Naive thymus-derived CD8-positive, alpha-beta T cell (primary cell): ENCODE measurements at places on chromosomes 6 and 20.

- DNase-seq, result no peak
Observed at GRCh38 chr20:29873946-29874345, 1383.5 kb upstream of the DEFB115 start.

GRCh38 chr6:43912116-43912577 lies 142.1 kb downstream of the VEGFA start:
- DNase-seq, result no peak

DNA sequence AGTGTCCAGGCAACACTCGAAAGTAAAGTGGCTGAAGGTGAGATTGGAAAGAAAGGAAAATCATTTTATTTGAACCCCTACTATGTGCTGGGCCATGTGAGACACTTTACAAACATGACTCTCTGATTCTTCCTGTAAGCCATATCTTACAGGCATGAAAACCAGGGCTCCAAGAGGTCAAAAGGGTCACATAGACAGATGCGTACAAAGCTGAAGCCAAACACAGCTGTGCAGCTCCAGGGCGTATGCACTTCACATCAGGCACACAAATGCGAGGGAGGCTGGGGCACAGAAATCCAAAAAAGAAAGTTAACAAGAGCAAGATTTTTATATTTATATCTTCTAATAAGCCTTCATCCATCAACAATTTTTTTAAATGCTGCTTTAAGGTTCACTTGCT lies 176.5 kb downstream of the PHACTR1 start:
- no peak for DNase-seq

DNA sequence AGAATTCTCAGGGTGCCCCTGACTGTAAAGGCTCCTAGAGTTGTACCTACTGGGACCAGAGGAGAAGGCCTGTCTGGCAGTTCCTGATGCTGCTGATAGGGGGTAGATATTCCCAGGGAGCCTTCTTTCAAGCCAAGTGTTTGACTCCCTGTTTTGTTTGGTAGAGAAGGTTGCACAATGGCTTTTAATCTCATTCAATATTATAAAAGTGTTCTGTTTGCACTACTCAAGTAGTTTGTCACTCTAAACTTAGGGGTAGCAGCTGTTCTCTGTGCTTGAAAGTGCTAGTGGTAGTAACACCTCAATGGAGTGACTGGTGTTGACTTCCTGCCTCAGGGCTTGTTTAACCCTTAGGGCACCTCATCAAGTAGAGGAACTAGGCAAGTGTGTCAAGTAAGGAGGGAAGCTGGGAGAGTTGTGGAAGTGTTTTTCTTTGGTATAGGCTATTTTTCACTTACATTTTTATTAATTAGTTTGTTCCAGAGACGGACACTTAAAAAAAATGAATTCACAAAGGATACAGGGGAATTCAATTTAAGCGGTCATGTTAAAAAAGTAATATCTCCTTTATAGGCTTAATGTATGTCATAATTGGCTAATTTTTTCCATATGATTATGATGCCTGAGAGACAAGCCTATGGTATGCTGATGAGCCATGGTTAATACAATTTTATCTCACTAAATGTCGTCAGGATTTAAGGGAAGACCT lies 38.1 kb downstream of the BICRAL start:
- DNase-seq, result no peak

DNA sequence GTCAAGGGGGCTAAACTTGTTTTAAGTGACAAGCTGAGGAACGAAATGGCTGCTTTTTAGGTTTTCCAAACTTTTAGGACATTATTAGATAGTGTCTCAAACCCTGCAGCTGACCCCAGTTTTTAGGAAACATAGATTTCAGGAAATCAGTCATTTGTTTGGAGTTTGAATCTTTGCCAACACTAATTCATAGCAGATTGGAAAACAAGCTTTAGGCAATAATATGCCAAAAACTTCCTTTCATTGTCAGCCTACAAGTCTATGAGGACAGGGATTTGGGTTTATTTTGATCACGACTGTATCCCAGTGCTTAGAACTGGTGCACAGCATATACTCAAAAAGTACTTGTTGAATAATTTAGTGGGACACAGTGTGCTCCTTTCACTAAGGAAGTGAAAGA lies 123.2 kb downstream of the TINAG start:
- DNase-seq, result no peak

GRCh38 chr6:75855052-75855451 lies 106.0 kb downstream of the MYO6 start:
- DNase-seq, result peak; percentile 1

GRCh38 chr6:143026696-143027449 lies 33.8 kb upstream of the AIG1 start:
- DNase-seq, result peak; percentile 24

- DNase-seq, result no peak
Observed at GRCh38 chr20:38290829-38291814, 12.8 kb upstream of the BPI start.

DNA sequence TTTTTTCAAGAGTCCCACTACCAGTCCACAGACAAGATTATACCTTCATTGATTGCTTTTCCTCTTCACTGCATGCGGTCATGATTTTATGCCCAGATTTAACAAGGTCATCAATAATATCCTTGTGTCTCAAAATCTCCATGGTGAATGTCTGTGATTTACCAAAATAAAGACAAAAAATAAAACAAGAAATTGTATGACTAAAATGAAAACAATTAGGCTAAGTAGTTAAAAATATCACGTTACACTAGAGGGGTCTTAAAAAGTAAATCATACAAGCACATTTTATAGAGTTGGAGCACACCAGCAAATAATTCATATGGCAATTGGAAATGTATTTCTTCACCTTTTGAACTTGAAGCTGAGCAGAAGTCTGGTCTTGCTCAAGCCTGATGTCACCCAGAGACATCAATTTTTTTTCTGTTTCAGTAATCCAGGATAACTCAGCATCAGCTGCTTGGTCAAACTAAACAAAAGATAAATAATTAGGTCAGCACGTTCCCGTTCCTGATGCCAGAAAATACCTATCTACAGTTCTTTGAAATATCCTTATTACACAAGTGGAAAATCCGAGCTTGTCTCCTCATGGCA lies 125.4 kb downstream of the DST start:
- no peak for DNase-seq

- no peak for DNase-seq
Observed at GRCh38 chr20:6812530-6812929, 45.0 kb downstream of the BMP2 start.

DNA sequence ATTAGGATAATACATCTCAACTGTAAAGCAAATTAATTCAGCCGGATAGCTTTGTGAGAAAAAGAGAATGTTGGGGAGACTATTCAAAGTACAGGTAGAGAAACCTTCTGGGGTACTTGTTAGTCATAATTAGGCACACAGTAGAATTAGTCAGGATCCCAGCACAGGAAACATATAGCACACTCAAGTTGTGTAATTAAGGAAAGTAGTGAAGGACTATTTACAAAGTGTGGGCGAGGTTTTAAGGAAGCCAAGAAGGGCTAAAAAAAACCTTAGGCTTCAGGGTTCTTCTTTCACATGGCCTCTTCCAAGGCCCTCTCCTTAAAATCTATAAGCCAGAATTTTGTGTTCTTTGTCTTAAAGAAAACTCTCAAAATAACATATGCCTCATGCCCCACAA lies 126.7 kb downstream of the RTN4IP1 start:
- no peak for DNase-seq

GRCh38 chr20:33842346-33842745 lies 31.2 kb downstream of the CHMP4B start:
- no peak for DNase-seq

DNA sequence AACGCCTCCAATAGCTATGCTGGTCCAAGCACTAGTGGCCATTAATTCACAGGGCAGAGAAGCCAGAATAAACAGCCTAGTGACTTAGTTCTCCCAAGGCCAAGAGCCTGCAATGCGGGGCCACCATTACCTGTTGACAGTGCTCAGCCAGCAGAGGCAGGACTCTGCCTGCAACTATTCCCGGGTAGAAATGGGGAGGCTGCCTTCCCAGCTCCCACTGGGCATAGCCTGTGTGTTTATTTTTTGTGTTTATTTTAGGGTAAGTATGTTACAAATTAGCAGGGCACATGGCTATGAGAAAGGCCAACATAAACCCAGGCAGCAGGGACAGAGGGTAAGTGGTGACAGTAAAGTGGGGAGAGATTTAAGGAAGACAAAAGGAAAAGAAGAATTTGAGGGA lies 5.0 kb downstream of the GNAS-AS1 start:
- DNase-seq, result no peak

GRCh38 chr6:126002755-126003679 lies 16.7 kb downstream of the TRMT11 start:
- no peak for DNase-seq

GRCh38 chr20:23049201-23050075 lies at the start of gene THBD:
Gene THBD (minus strand): TSS chr20:23049672. CDS start chr20:23049504, 168 bp downstream.
- DNase-seq, result no peak

- DNase-seq, result no peak
Observed at GRCh38 chr20:47059536-47059935, 164.9 kb downstream of the EYA2 start.

- no peak for DNase-seq
Observed at GRCh38 chr6:79494841-79495240, 42.4 kb downstream of the LCA5 start.

- DNase-seq, result no peak
Observed at GRCh38 chr6:164022632-164023031, 608.1 kb downstream of the QKI start.

- DNase-seq, result no peak
Observed at GRCh38 chr20:7879883-7880282, 60.4 kb downstream of the HAO1 start.

DNA sequence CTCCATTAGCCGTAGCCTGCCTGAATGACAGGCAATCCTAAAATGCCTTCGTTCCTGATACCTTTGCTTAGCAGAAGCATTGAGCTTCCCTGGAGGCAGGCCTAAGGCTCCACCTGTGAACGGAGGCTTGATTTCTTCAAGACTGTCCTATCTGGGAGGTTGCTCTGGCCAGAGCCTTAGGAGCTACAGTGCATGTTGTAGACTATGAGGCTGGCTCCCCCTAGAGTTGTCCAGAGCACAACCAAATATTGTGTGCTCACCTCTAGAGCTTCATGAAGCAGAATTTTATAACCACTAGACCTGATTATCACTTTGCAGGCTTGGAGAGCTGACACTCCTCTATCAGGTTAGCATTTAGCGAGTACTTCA lies 217.8 kb downstream of the MAFB start:
- no peak for DNase-seq

DNA sequence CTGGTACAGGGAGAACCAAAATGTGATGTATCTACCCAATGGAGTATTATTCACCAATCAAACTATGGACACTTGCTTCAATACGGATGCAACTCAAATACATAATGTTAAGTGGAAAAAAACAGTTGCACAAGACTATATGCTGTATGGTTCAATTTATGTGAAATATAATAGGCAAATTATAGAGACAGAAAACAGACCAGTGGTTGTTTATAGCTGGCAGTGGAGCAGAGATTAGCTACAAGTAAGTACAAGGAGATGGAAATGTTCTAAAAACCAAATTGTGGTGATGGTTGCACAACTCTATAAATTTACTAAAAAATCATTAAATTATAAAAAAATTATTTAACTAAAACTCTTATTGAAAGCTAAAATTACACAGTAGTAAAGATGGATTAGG lies 113.2 kb downstream of the PRDM1 start:
- DNase-seq, result no peak

- DNase-seq, result no peak
Observed at GRCh38 chr20:58546756-58547622, 31.8 kb upstream of the APCDD1L start.

DNA sequence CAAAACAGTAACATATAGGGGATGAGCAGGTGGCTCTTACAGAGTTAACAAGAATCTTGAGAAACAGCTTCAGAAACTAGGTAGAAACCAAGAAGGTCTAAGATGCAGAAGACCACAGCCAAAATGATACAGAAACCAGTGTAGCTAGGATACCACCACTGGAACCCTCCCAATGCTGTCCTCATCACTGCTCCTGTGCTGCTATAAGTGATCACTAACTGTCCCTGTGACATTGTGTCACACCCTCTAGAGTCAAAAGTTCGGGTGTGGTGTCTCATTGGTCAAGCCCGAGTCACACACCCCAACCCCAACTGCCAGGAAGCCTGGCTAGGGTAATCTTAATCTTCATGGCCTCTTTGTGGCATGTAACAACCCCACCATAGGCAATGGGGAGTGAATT lies 153.1 kb downstream of the RCAN2 start:
- DNase-seq, result no peak

GRCh38 chr6:29809249-29809648 lies 18.4 kb upstream of the HLA-G start:
- DNase-seq, result no peak

GRCh38 chr6:28839443-28840120 lies 84.2 kb downstream of the TRIM27 start:
- no peak for DNase-seq

DNA sequence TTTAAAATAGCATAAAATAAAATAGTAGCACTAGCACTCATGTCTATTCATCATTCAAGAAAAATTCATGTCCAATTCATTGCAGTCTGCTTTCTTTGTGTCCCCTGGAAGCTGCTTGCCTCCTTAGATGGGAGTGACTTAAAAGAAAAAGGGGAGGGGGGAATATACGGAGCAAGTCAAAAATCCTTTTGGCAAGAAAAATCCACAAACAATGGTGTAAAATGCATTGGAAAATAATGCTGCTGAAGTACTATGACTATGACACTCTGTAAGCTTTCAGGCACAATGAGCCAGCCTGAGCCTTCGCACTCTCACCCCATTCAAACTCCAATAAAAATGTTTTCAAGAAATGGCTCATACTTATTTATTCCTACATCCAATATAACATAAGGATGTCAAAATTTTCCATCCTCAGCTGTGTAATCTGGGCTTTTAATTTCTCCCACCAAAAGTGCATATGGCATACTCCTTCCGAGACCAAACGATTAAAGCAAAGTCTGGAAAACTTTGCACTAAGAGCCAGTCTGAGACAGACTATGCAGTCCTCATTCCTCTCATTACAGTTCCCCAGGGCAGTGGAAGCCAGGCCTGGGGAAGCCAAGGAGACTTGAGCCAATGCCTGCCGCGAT lies 790 bp downstream of the NEDD9 start:
- DNase-seq, result no peak

- DNase-seq, result no peak
Observed at GRCh38 chr20:38829296-38829875, 23.9 kb downstream of the PPP1R16B start.

DNA sequence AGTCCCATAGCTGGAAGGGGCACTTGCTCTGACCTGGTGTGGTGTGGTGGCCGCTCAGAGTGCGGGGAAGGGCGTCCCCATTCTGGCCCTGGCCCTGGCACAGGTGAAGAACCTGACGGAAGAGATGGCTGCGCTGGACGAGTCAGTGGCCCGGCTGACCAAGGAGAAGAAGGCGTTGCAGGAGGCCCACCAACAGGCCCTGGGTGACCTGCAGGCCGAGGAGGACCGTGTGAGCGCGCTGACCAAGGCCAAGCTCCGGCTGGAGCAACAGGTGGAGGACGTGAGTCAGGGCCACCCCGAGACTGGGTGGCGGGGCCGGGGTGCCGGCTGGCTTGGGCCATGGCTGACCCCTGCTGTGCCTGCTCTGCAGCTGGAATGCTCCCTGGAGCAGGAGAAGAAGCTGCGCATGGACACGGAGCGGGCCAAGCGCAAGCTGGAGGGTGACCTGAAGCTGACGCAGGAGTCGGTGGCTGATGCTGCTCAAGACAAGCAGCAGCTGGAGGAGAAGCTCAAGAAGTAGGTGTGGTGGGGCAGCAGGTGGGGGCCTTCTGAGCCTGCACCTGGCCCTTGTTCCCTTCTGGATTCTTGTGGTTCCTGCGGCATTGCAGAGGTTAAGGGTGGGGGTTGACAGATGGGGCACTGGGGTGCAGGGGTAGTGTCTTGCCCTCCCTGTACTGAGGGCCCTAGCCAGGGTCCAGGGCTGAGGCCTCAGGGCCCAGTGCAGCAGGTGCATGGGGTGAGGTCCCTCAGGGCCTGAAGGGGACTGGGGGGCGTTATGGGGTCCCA lies 40.8 kb downstream of the MYH7B start:
- no peak for DNase-seq

- DNase-seq, result no peak
Observed at GRCh38 chr6:161011492-161012480, 20.2 kb downstream of the MAP3K4 start.
